ENCODE measurements at places on chromosomes 6 and 20. TPM values are rescaled to one million over a fixed set of nuclear protein-coding genes. Genes with fewer than 3 reads are reported as not detected.

DOK5 gene
- 3.0 TPM for total RNA-seq

KIF16B gene
- total RNA-seq, result 30.4 TPM

CTAGE9 gene
- total RNA-seq, result not detected

EFCAB8 gene
- 1.0 TPM for total RNA-seq

ULBP1 gene
- total RNA-seq, result 2.5 TPM

ZSWIM3 gene
- total RNA-seq, result 4.1 TPM

HLA-DRB1 gene
- total RNA-seq, result 109 TPM

MAS1 gene
- not detected for total RNA-seq

MLN gene
- not detected for total RNA-seq

OR2H1 gene
- not detected for total RNA-seq

TOMM34 gene
- 57.1 TPM for total RNA-seq

EIF6 gene
- total RNA-seq, result 191 TPM

C6orf15 gene
- not detected for total RNA-seq

MEP1A gene
- not detected for total RNA-seq

BFSP1 gene
- 1.0 TPM for total RNA-seq

LINC00237 gene
- not detected for total RNA-seq

LY6G6F gene
- total RNA-seq, result not detected

GPLD1 gene
- total RNA-seq, result 6.2 TPM

KCNB1 gene
- 1.6 TPM for total RNA-seq

SNX21 gene
- 31.4 TPM for total RNA-seq

POM121L2 gene
- total RNA-seq, result not detected

CRISP2 gene
- 0.60 TPM for total RNA-seq

PIGU gene
- total RNA-seq, result 33.5 TPM

HLA-B gene
- 562 TPM for total RNA-seq

HDAC2 gene
- 78.1 TPM for total RNA-seq

GPX5 gene
- total RNA-seq, result not detected

ABHD16A gene
- 44.5 TPM for total RNA-seq

SLC32A1 gene
- total RNA-seq, result not detected

ADAM33 gene
- 56.9 TPM for total RNA-seq

DNMT3B gene
- total RNA-seq, result 3.4 TPM

EXOC2 gene
- total RNA-seq, result 23.6 TPM

HSPA12B gene
- total RNA-seq, result 9.7 TPM

HCRTR2 gene
- not detected for total RNA-seq

SPATS1 gene
- not detected for total RNA-seq

SLC17A3 gene
- total RNA-seq, result not detected

RAB5IF gene
- total RNA-seq, result 83.6 TPM

FAM184A gene
- total RNA-seq, result 2.3 TPM

PRICKLE4 gene
- total RNA-seq, result 14.2 TPM

ETV7 gene
- total RNA-seq, result 7.6 TPM

AVP gene
- not detected for total RNA-seq

SLC17A4 gene
- total RNA-seq, result not detected

ZNFX1 gene
- 46.2 TPM for total RNA-seq

SNAI1 gene
- 5.8 TPM for total RNA-seq

ELOVL2 gene
- total RNA-seq, result 0.31 TPM

MRAP2 gene
- total RNA-seq, result 5.3 TPM

PTCRA gene
- total RNA-seq, result 0.55 TPM

USP49 gene
- total RNA-seq, result 6.0 TPM

ARMC12 gene
- 1.5 TPM for total RNA-seq

RAMACL gene
- 7.8 TPM for total RNA-seq

SLC25A27 gene
- total RNA-seq, result 25.1 TPM

SEMG1 gene
- total RNA-seq, result not detected

FAM162B gene
- 5.6 TPM for total RNA-seq

DZANK1 gene
- total RNA-seq, result 7.1 TPM

C20orf141 gene
- total RNA-seq, result not detected

PKIB gene
- total RNA-seq, result 3.5 TPM

KIF6 gene
- total RNA-seq, result 0.78 TPM

STK4 gene
- total RNA-seq, result 53.3 TPM
